OCI-LY7 (cell line): ENCODE measurements at places on chromosomes 2 and 18.

DNA sequence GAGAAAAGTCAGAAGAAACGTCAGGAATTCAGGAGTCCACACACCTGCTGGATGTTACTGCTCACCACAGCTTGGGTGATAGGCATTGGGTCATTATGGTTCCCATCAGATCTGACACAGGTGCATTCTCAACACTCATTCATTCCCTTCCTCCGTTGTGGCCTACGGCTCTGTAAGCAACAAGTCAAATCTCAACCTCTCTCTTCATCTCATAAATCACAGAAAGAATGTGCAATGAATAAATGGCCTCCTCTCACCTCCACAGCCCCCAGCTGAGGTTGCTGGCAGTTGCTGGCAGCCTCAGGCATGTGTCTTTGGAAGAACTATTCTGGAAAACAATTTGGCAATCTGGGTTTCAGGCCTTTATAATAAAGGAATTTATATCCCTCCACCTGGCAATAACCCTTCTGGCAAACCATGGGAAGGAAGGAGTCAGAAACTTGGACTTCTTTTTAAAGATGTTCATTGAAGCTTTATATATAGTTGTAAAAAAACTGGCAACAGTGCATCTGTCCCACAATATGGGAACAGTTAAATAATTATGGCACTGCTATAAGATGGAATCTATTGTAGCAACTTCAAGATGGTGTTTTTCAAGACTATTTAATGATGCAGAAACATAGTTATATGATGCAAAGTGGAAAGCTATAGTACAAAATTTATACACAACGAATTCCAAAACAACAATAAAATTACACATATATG, 175.4 kb downstream of the ANAPC1 start:
- no peak for DNase-seq

DNA sequence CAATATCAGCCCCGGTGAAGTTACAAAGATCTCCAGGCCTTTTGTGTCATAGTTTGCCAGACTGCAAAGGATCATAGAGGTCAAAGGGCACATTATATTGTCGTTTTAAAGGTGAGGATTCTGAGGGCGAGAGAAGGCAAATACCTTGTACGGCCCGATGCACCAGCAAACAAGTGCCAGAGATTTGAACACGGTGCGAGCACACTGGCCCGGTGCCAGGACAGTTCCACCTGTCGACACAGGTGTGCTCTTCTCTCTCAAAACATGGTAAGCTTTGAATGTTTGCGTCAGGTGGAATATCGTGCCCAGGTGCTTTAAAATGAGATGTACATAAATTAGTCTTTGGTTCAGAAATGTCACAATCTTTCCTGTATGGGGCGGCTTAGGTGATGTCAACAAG, 776.1 kb upstream of the ID2 start:
- peak; percentile 59 for DNase-seq

DNA sequence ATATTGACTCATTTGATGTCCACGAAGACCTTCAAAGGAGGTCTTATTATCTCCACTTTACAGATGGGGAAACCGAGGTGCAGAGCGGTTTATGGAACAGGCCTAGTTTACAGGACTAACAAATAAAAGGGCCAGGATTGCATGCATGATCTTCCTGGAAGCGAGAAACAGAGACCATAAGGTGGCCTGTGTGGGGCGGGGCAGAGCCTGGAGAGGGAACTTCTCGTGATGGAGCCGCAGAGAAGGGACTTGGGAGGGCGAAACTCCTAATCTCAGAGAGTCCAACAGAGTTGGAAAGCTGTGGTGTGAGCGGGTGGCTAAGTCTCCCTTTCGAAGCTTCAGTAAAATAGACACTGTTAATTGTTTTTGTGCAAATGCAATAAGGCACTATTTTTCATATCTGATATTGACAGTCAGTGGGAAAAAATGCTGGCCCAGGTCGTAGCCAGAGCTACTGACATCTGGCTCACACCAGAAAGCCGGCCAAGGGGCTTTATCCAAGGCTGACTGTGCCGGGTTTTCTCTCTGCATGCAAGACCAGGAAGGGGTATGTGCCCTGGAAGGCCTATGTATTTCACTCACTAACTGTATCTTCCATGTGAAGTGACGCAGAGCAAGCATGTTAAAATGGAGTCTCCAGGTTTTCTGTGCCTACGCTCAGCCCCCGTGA, 4.5 kb downstream of the INPP5D start:
- DNase-seq, result no peak

DNA sequence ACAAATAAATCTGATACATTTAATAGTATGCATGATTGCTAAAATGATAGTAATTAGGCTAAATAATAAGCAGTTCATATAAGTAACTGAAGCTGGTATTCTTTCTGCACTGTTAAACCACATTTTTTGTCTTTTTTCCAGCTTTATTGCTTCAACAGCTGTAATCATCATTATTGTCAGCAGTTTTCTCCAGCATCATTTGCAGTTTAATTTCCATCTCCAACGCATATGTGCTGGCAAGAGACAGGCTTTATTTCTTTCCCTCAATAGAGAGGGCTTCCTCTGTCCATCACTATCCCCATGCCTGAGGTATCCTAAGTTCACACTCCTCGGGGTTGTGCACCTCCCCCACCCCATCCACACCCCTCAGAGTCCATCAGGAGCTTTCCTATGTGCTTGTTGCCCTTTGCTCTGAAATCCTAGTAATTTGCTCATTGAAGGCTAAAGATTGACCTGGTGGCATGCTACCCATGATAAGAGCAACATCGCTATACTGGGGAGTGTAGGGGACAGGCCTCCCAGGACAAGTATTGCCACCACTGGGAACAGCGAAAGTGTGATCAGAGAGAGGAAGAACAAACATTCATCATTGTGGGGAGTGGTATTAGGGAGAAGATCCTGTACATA, 37.1 kb downstream of the B4GALT6 start:
- no peak for DNase-seq

GRCh38 chr2:139518321-139518720, 738.1 kb upstream of the NXPH2 start:
- DNase-seq, result no peak
